ENCODE measurements at places on chromosomes 2 and 18.

GRCh38 chr2:239956818-239957261 is 68.3 kb downstream of the NDUFA10 start:
- DNase-seq = no peak
- H3K4me1 ChIP-seq = no peaks in the 10 kb centered on the region
- H3K27me3 ChIP-seq = no peaks in the 10 kb centered on the region

DNA sequence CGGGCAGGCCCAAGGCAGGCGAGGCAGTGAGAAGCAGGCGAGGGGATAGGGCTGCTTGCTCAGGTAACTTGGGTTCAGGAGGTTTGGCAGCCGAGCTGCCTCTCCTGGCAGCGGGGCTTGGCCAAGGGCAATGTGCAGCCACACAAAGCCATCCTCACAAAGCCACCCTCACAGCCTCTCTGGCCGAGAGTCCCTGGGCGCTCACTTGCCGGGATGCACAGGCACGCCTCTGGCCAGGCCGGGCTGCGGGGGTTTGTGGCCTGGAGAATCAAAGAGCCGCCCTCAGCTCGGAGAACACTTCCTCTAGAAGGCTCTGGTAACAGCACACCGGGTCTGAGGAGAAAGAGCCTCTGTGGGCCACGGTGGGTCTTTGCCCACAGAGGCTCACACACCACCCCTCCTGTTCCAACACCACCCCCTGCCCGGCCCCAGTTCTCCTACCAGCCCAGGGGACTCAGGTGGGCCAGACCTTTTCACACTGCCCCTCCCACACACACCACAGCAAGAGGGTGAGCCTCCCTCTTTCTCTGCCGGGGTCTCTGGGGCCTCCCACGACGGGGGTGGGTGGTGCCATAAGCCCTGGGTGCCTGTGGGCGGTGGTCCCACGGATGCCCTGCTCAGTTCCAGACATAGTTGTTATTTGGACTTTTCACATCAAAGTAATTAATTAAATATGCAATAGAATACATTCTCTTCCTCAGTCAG is 186.9 kb downstream of the ZFP36L2 start:
- H3K27ac ChIP-seq = no peak overlapping the region
- H3K4me3 ChIP-seq = no peak overlapping the region
- no peak for DNase-seq
- no peaks in the 10 kb centered on the region for H3K27me3 ChIP-seq
- H3K4me1 ChIP-seq = no peaks in the 10 kb centered on the region

DNA sequence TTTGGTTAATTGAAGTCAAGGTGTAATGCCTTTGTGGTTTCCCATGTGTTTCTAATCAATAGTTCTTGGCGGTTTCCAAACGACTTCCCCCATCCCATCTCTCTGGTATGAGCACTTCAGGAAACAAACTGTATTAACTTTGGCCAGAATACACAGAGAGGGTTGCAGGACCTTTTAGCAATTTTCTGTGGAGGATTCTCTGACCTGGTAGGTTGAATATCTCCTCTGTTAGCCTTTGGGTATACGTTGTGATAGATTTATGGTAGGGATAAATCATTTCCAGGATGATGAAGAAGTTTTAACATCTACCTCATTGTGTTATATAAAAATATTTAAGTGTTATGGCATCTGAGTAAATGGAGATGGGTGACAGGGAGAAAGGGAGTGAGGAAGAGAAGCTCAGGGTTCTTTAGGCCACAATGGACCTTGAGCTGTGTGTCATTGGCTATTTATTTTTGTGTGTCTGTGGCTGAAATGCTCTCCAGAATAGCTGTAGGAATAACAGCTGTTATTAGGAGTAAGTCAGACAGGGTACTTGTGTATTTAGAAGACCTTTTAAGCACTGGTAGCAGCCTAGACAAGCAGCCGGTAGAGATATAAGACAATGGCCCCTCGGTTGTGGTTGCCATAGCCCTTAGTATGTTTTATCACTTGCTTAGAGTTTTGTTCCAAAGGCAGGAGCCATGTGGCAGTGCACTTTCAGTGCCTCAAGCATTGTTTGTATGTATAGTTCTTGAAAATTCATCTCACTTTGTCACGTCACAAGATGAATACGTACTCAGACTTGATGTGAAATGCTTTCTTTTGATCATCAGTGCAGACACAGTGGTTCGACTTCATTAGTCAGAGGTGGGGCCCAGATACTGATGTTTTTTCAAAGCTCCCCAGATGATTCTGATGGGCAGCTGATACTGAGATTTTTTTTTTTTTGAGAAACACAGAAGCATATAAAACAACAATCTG is 91.1 kb downstream of the FMNL2 start:
- H3K36me3 ChIP-seq = no peaks in the 10 kb centered on the region
- H3K4me3 ChIP-seq = no peak overlapping the region
- no peaks in the 10 kb centered on the region for H3K27me3 ChIP-seq
- H3K27ac ChIP-seq = no peak overlapping the region
- DNase-seq = no peak

DNA sequence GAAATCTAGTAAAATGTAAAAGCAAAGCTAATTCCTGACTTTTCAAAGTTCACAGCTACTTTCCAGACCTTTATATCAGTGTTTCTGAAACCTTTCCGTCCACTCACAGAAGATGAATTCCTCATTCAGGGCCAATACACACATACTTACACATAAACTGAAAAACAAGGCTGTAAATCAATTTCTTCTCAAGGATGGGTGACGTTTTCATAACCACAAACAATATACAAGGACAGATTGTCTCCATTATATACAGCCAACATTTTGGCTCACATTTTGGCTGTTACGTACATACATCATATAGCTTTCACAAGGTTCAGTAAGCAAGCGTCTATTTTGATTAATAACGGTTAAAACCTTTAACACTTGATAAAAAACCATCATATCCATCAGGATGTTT is 1.4 kb downstream of the RPRD1A start:
- peaks cover 14% of the 10 kb centered on the region for H3K4me1 ChIP-seq
- H3K36me3 ChIP-seq = no peaks in the 10 kb centered on the region
- H3K4me3 ChIP-seq = peak overlapping the region; percentile 72
- no peaks in the 10 kb centered on the region for H3K27me3 ChIP-seq
- no peak for DNase-seq

DNA sequence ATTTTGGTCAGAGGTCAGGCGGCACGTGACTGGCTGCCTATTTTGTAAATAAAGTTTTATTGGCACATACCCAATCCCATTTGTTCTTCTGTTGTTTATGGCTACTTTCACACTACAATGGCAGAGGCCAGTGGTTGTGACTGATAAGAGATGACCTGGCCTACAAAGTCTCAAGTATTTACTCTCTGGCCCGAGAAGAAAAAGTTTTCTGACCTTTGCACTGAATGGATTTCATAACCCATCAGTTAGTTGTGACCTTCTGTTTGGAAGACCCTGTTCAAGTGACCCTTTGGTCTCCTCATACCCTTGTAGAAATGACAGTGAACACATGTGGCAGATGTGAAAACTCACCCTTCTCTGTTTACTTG is 121.4 kb upstream of the MGAT5 start:
- no peaks in the 10 kb centered on the region for H3K27me3 ChIP-seq
- no peak for DNase-seq
- peaks cover 29% of the 10 kb centered on the region for H3K4me1 ChIP-seq
- no peak overlapping the region for H3K4me3 ChIP-seq
- H3K36me3 ChIP-seq = no peaks in the 10 kb centered on the region

DNA sequence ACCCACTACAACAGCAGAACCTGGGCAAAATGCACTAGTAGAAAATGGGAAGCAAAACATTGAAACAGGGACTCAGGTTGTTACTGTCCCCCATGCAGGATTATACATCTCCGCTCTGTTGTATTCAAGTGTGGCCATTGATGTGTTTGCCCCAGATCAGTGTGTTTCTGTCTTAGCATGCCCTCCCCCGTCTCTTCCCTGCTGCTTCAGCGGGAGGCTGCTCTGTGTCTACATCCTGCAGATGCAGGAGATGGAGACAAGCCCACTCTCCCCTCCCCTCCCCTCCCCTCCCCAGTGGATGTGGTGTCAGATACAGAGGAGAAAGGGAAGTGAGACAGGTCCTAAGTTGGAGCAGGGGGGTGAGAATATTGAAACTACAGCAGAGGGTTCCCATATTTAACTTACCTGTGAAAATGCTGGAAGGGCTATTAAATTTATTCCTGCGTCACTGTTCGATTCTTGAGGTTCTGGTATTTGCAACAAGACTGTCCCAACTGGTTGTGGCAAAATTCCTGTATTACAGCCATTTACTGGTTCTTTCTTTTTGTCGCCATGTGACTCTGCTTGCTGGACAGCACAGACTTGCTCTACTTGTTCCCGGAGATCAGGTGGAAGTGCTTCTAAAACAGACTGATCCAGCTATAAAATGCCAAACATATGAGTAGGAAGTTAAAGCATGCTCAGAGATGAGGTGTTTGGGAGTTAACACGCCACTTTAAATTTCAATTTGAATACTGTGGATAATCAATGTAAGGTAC is 67.0 kb downstream of the EIF5B start:
- no peaks in the 10 kb centered on the region for H3K36me3 ChIP-seq
- H3K27ac ChIP-seq = no peak overlapping the region
- H3K4me1 ChIP-seq = no peaks in the 10 kb centered on the region
- H3K27me3 ChIP-seq = no peaks in the 10 kb centered on the region

- no peak overlapping the region for H3K4me3 ChIP-seq
- H3K36me3 ChIP-seq = no peaks in the 10 kb centered on the region
- H3K27ac ChIP-seq = no peak overlapping the region
- H3K27me3 ChIP-seq = peaks cover 1% of the 10 kb centered on the region
- no peak for DNase-seq
- no peaks in the 10 kb centered on the region for H3K4me1 ChIP-seq
Observed at GRCh38 chr2:120926463-120927264, 191.0 kb downstream of the GLI2 start.

DNA sequence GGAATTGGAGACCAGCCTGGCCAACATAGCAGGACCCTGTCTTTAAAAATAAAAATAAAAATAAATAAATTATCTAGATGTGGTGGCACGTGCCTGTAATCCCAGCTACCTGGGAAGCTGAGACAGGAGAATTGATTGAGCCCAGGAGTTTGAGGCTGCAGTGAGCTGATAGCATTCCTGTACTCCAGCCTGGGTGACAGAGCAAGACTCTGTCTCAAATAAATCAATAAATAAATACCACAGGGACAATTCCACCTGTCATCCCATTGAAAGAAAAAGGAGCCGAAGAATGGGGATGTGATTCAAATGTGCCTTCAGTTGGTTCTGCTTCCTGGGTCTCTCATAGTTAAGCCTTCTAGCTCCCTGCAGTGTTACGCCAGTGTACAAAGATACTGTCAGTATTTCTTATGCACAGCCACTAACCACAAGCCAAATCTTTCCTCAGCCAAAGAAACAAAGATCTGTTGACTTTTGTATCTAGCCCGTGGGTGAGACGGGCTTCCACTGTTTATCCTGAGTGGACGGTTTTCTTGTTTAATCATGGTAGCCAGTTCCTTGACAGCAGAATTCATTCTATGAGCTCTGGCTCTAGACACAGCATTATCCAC is 12.6 kb downstream of the LGALSL start:
- no peaks in the 10 kb centered on the region for H3K4me1 ChIP-seq
- H3K27ac ChIP-seq = no peak overlapping the region
- DNase-seq = no peak
- H3K27me3 ChIP-seq = no peaks in the 10 kb centered on the region

- peak; percentile 13 for DNase-seq
- H3K36me3 ChIP-seq = no peaks in the 10 kb centered on the region
- H3K27ac ChIP-seq = no peak overlapping the region
Observed at GRCh38 chr18:52288403-52289004, 51.5 kb upstream of the DCC start.

DNA sequence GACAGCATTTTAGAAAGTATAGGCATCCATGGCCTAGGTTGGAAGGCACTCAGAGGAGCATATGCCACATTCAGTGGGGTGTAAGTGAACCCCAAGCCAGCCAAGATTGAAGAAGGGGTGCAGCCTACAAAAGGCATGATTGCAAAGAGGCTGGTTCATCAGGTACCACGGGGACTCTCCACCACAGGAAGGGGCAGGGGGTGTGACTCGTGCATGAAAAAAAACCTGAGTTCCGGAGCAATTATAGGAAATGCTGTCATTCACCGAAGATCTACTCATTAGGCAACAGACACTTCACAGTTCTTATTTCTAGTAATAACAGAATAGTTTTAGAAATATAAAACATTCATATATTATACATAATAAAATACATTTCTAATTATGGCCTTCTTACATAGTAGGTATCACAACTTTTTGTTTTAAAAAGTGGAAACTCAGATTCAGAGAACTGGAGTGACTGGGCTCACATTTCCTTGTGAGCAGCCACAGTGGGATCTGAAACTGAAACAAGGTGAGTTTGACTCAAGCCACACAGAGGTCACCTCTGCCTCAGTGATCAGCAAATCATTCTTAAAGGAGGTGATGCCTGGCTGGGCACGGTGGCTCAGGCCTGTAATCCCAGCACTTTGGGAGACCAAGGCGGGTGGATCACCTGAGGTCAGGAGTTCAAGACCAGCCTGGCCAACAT is 188.4 kb upstream of the GYPC start:
- no peaks in the 10 kb centered on the region for H3K36me3 ChIP-seq
- no peaks in the 10 kb centered on the region for H3K4me1 ChIP-seq
- no peak overlapping the region for H3K4me3 ChIP-seq

- no peaks in the 10 kb centered on the region for H3K4me1 ChIP-seq
- no peak for DNase-seq
- no peaks in the 10 kb centered on the region for H3K36me3 ChIP-seq
- no peak overlapping the region for H3K27ac ChIP-seq
- H3K4me3 ChIP-seq = no peak overlapping the region
Observed at GRCh38 chr2:18959952-18960717, 370.8 kb upstream of the NT5C1B start.

DNA sequence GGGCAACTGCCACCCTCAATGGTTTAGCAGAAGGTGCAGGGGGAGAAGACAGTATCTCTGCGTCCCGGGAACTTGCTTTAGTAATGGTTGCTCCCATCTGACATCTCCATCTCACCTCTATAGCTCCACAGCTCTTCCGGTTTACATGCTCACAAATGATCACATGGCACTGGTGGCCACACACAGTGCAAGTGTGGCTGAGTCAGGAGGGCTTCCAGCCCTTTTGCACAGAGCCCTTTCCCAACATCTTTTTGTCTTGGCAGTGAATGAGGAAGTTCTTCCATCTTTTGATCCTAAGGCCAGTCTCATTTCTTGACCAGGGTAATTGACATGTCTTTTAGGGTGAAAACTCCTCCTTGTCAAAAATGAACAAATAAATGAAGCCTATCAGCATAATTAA is 347.7 kb downstream of the LPIN1 start:
- H3K36me3 ChIP-seq = no peaks in the 10 kb centered on the region
- no peaks in the 10 kb centered on the region for H3K27me3 ChIP-seq
- DNase-seq = no peak
- no peak overlapping the region for H3K4me3 ChIP-seq
- no peak overlapping the region for H3K27ac ChIP-seq

GRCh38 chr2:196200557-196200956 is 29.2 kb upstream of the STK17B start:
- H3K4me1 ChIP-seq = no peaks in the 10 kb centered on the region
- no peaks in the 10 kb centered on the region for H3K27me3 ChIP-seq
- no peak overlapping the region for H3K4me3 ChIP-seq
- H3K36me3 ChIP-seq = no peaks in the 10 kb centered on the region
- no peak for DNase-seq
- H3K27ac ChIP-seq = peak overlapping the region; percentile 16

- no peak overlapping the region for H3K4me3 ChIP-seq
- H3K27me3 ChIP-seq = no peaks in the 10 kb centered on the region
- no peak for DNase-seq
- H3K4me1 ChIP-seq = no peaks in the 10 kb centered on the region
- H3K27ac ChIP-seq = no peak overlapping the region
- no peaks in the 10 kb centered on the region for H3K36me3 ChIP-seq
Observed at GRCh38 chr2:39524061-39524460, 87.0 kb upstream of the MAP4K3 start.

- H3K4me1 ChIP-seq = no peaks in the 10 kb centered on the region
- no peak for DNase-seq
- H3K27ac ChIP-seq = no peak overlapping the region
Observed at GRCh38 chr2:192298664-192299063, 103.9 kb upstream of the TMEFF2 start.

Measured in transverse colon (tissue), 4 donors.